ENCODE measurements at places on chromosomes 2 and 18. TPM values are rescaled to one million over a fixed set of nuclear protein-coding genes. Genes with fewer than 3 reads are reported as not detected.

MC2R gene
- not detected for total RNA-seq

DNA sequence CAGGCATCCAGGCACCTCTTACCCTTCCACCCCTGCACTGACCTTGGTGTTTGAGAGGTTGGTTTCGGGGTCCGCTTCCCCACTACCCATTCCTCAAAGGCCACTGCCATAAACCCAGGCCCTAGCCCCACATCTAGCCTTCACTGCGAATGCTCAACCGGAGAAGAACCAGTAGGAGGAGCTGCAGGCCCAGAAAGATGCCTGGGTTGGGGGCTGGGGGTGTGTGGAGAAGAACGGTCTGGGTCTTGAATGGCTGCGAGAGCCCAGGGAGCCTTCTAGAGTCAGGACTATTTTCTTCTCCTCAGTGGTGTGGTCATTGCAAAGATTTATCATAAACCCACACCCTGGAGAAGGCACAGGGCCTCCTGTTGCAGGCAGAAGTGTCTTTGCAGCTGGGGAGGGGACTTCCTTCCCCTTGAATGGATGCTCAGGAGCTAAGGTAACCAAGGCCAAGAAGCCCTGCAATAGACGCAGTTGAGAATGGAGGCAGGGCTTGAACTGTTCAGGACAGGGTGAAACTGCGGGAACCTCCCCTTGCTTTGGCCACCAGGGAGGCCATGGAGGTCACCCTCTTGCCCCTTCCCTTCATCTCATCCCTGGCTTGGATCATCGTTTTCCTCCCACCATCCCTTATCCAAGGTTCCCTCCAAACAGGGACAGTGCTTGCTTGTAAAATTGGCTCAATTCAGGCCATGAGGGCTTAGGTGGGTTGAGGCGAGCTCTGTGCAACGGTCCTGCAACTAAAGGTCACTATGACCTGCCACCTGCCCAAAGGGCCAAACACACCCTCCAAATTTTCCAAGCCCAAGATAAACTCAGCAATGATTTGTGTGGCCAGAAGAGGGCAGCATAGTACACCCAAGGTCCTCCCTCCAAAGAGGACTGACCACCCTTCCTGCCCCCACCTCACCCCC lies 20.9 kb downstream of the THNSL2 start:
- no peak for DNase-seq

DNA sequence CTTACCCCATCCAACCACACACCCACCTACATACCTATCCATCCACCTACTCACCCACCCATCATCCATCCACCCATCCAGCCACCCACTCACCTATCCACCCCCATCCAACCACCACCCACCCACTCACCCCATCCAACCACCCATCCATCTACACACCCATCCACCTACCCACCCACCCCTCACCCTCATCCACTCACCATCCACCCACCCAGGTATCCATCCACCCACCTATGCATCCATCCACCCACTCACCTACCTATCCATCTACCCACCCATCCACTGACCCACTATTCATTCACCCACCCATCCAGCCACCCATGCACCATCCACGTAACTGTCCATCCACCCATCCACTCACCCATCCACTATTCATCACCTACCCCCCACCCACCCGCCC lies 194.8 kb downstream of the EIPR1 start:
- no peak for DNase-seq

DNA sequence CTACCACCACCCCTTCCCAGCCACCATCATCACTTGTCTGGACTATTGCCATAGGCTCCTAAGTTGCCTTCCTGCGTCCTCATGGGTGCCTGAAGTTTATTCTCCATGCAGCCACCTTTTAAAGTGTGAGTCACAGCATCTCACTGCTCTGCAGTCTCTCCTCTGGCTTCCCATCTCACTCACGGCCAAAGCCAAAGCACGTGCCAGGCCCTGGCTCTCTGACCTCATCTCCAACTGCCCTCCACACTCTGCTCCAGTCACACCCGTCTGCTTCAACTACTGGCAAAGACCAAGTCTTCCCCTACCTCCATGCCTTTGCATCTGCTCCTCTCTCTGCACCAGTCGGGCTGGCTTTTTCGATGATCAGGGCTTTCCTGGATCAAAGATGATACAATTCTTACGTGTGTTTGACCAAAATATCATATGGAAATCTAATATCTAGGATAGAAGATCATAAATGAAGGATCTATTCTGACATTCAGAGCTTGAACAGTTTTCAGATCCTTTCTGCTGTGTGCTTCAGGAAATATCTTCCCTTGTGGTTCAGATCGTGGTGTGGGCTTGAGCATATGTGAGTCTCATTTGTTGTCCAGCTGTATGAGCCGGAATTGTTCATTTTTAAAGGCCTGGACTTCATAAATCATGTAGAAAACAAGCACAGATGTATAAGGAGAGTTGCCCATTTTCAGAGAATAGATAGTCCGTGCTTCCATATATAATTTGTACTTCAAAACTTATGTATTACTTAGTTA lies 175.6 kb downstream of the PRKCE start:
- DNase-seq, result no peak

- no peak for DNase-seq
Observed at GRCh38 chr2:64402876-64403275, 51.1 kb upstream of the LGALSL start.

GRCh38 chr2:124066776-124067175 lies 41.7 kb downstream of the CNTNAP5 start:
- no peak for DNase-seq

CCDC121 gene
- total RNA-seq, result 5.9 TPM

NT5C1B gene
- not detected for total RNA-seq

DNA sequence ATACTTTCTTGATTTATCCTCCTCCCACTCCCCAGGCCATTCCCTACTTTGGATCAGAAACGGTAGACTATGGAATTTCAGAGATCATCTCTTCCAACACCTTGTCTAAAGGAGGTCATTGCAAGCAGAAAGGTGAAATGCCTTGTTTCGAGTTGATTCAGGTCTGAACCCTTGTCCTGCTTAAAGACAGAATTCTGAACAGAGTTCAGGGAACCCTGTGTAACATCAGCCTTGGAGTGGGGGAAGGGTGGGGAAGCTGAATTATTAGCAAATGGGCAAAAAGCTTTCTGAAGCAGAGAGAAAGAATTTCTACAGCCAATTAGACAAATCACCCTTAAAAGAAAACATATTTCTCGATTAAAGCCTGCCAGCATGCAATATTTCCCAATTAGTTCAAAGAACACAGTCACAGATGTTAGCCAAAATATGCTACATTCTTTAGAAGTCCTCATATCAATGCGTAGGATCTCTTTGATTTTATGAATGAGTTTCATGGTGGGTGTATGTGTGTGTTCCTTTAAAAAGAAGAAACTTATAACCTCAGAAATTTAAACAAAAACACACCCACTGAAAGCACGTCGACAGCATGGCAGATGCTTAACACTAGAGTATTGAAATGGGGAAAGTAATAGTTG lies 353.1 kb downstream of the RND3 start:
- no peak for DNase-seq

GKN2 gene
- not detected for total RNA-seq

DNA sequence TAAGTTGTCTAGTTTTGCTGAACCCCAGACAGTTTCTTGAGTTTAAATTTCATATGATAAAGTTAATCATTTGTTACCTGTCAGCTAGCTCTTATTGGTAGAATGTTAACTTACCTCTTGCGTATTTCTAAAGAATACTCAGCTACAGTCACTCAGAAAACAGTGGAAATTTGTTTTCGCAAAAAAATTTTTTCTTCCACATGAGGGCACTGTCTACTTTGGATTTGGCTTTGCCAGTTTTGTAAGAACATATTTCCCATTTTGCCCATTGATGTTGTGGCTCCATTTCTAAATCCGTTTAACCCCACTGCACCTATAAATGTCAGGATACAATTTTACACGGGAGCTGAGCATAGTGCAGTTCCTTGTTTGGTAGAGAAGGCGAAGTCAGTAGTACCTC lies 19.1 kb upstream of the GCFC2 start:
- no peak for DNase-seq

DNA sequence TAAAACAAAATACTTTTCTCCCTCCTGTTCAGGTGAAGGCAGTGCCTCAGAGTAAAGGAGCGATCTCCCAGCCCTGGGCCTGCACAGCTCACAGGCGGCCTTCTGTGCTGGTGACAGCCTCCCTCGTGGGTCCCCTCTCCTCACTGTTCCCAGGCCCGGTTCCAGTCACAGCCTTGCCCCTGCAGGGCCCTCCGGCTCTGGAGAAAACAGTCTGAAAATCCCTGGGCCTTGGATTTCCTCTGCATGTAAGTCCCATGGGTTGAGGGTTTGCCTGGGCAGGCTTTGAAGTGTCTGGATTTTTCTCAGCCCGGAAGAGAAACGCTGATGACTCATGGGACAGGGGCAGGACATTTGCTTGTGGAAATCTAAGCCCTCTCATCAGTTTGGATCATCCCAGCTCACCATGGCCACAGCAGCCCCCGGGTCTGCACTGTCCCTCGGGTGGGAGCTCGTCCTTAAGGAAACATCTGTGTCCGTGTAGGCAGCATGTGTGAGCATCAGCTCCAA lies 186.1 kb upstream of the RAB12 start:
- no peak for DNase-seq

CCDC195 gene
- total RNA-seq, result not detected

GRCh38 chr2:214899751-214900150 lies 90.3 kb upstream of the BARD1 start:
- no peak for DNase-seq

NDC80 gene
- total RNA-seq, result 3.6 TPM

DNA sequence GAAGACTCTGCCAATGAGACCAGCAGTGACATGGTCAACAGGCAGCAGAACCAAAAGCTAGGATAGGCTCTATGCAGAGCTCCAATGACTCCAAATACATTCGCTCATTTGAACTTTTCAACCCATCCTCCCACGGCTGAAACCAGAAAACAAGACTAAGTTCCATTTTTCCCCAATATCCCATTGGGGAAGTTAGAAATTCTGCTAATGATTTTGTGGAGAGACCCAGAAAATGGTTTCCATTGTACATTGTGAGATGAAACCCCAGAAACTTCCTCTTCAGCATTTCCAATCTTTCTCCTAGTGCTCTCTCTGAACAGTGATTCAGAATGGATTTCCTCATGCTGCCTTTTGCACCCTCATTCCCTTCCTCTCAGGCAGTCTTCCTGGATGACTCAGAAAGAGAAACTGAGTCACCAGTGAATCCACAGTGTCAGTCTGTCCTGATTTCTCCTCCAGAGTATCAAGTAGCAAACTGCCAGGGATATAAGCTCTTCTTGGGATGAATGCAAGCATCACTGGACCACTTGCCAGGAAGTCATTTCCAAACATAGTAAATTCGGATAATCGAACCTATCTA lies 467.7 kb upstream of the ID2 start:
- no peak for DNase-seq

DNA sequence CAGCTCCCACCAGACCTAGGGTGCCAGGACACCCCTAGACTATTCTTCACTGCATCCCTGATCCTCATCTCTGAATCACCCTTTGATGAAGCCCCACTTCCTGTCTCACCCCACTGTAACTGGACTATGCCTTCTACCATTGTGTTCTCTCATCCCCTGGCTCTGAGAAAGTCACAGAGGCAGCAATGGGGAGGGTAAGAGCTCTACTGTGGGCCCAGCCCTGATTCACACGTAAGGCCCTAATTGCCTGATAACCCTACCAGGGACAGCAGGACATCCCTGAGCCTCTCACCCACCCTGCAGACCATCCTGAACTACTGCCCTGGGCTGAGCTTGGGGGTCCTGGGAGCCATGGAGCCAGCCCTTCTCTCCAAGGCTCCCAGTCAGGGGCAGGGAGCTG lies 1.5 kb upstream of the PROM2 start:
- no peak for DNase-seq

FSHR gene
- total RNA-seq, result not detected

DNA sequence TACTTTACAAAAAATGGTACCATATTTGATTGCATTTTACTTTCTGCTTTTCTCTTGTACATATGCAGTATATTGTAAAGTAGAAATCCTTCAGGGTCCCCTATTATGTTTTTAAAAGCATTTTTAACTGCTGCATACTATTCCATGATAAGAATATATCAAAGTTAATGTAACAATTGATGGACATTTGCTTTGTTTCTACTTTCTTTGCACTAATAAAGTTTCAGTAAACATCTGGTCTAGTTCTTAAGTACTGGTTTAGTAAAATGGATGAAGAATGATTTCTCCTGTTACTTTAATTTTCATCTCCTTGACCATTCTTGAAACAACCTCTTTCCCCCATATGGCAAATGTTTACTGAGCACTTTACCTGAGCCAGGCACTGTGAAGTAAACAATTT lies 1.7 kb downstream of the MRPS9 start:
- DNase-seq, result no peak

DNA sequence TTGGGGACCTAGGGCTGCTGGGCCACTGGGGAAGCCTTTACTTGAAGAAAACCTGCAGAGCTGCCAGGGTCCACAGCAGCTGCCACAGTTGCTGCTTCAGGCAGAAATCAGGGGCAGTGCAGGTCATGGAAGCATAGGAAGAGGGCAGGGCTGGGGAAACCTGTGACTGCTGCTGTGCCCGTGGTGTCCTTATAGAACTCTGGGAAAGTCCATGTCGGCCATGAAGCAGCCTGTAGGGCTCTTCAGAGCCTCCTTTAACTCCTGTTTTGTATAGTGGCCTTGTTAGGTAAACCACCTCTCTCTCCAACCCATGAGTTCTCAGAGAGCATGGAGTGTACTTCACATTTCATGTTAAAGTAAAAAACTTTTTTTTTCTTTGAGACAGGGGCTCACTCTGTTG lies 62.1 kb downstream of the SMAD4 start:
- DNase-seq, result no peak

ACTG2 gene
- total RNA-seq, result 0.62 TPM

ATP6V1C2 gene
- total RNA-seq, result 0.16 TPM

GRCh38 chr2:51301381-51301780 lies 269.4 kb upstream of the NRXN1 start:
- DNase-seq, result no peak

NEU2 gene
- not detected for total RNA-seq

DNA sequence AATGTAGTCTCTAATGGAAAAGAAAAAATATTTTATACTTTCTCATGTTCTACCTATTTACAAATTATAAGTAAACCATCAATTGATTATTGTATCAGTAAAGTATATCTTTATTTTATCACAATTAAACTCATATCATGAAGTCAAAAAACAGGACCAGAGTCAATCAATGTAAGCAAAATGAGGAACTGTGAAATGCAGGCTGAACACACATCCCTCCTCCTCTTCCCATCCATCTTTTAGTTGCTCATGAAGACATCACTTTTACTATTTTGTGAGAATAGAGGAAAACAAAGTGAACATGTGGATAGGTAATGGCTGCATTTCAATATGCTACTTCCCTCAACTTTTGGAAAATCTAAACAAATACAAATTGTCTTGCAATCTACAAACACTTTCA lies 188.8 kb upstream of the PGAP1 start:
- no peak for DNase-seq

Measured in occipital lobe (tissue), 3 donors.